ENCODE measurements at places on chromosomes 12 and 14.

- peak; percentile 45 for DNase-seq
Observed at GRCh38 chr12:52004042-52004648, 2.6 kb upstream of the TAMALIN start.

DNA sequence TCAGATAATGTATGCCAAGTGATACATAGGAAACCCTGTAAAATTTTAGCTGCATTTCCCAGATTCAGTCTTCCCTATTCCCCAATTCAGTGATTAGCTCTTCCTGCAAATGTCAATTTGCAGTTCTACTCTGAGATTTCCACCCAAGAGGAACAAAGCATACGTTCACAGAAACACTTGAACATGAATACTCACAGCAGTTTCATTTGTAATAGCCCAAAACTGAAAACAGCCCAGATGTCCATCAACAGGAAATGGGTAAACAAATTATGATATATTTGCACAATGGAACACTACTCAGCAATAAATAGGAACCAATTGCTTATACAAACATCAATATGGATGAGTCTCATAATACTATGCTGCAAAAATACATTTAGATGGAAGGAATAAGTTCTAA is 194.2 kb downstream of the GXYLT1 start:
- DNase-seq = no peak

- no peak for DNase-seq
Observed at GRCh38 chr14:85040046-85040685, 489.8 kb upstream of the FLRT2 start.

DNA sequence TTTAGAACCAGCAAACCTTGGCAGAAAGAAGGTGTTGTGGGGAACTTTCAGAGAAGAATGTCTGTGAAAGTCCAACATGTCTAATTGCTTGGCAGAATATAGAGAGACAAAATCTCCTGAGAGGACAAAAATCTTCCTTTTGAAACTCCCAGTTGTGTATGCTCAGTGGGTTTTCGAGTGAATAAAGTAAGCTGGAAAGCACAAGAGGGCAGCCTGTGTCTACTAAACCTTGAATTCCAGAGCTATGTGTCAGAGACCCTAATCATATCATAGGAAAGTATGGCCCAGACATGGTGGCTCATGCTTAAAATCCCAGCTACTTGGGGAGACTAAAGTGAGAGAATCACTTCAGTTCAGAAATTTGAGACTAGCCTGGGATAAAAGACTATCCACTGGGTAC is 661.2 kb downstream of the SLC16A7 start:
- no peak for DNase-seq

DNA sequence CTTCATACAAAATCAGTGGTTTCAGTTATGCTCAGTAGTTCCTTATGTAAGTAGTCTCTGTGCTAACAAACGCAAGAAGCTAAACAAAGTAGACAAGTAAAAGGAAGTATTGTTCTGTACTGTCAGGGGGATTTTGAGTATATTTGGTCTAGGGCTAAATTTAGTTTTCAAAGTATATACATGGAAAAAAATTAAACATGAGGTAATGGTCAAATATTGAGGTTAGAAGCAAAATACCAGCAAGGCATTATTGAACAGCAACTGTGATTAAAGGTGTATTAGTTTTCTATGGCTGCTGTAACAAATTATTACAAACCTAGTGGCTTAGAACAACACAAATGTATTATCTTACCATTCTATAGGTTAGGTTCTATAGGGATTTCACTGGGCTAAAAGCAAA is 18.8 kb downstream of the GNG2 start:
- no peak for DNase-seq

GRCh38 chr14:104102282-104102914 is 16.9 kb downstream of the ASPG start:
- DNase-seq = no peak

- no peak for DNase-seq
Observed at GRCh38 chr12:124408822-124409517, 114.1 kb downstream of the RFLNA start.

- DNase-seq = no peak
Observed at GRCh38 chr12:19461999-19462398, 22.7 kb downstream of the AEBP2 start.

- DNase-seq = no peak
Observed at GRCh38 chr14:104082807-104083206, 2.7 kb upstream of the ASPG start.

- peak; percentile 69 for DNase-seq
Observed at GRCh38 chr14:95488376-95489213, 27.9 kb downstream of the SYNE3 start.

DNA sequence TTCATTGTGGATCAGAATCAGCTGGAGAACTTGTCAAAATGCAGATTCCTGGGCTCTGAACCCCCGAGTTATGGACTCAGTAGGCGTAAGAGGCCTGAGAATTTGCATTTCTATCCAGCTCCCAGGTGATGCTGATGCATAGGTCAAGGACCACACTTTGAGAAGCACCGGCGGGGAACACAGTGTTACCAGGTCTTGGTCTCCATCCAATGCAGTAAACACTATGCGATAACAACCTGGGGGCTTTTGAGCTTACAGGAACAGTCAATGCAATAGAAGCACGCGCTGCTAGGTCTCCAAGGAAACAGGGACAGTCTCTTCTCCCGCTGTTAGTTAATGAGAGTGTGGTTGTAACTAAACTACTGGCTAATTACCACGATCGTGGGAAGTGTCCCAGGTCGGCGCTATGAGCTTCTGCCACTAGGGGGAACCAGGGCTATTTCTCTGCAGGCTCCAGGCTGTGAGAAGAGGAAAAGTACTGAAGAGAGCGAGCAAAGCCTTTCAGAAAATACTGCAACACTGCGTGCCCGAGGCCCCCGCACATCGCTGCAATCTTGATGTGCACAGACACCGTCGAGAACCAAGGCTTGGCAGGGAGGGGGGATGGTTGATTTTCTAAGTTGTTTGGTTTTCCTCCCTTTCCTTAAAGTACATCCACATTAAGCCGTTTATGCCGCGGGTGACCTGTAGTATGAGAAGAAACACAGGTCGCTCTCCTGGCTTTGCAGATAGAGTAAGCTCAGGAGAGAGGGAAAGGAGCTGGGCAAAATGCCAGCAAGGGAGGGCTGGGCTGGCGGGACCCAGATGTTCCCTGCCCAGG is 52.0 kb upstream of the KCNA1 start:
- peak; percentile 57 for DNase-seq

GRCh38 chr14:23492618-23493272 is 23.2 kb downstream of the NGDN start:
- DNase-seq = no peak

Measured in C1 segment of cervical spinal cord (tissue), 14 donors.